ENCODE measurements at places on chromosomes 5 and 9.
A peak's percentile ranks its signal among the peaks of the same experiment; 100 is the strongest.

- no peak for DNase-seq
These were observed 21.7 kb downstream of the SKIC3 start for GRCh38 chr5:95533106-95533505.

DNA sequence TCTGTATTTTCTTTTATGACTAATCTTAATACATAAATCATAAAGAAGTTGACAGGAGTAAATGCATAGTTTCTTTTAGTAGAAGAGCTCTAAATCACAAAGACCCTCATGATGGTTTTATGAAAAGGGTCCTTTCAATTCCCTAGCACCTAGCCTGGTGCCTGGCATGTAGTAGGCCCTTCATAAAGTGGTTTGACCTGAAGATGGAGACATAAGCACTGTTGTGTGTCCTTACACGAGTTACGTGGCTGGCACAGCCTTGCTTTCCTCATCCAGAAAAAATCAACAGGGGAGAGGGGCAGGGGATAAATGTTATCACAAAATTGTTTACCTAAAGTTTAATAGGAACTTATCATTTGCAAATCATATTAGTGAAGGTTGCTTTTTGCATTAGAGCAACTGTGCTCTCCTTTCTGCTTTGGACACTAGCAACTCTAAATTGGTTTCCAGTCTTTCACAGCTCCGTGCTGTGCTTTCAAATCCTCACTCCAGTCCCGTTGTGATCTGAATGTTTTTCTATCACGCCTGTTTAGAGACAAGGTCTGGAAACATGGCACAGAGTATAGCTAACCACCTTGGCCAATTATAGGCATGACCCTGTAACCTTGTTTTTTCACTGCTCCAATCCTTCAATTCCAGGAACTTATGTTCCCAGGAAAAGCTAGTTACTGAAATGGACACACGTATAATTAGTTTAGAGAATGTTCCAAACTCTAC lies 55.7 kb downstream of the ARL15 start:
- no peak for DNase-seq

- DNase-seq = no peak
These were observed 3.8 kb downstream of the GPR150 start for GRCh38 chr5:95623706-95624105.

DNA sequence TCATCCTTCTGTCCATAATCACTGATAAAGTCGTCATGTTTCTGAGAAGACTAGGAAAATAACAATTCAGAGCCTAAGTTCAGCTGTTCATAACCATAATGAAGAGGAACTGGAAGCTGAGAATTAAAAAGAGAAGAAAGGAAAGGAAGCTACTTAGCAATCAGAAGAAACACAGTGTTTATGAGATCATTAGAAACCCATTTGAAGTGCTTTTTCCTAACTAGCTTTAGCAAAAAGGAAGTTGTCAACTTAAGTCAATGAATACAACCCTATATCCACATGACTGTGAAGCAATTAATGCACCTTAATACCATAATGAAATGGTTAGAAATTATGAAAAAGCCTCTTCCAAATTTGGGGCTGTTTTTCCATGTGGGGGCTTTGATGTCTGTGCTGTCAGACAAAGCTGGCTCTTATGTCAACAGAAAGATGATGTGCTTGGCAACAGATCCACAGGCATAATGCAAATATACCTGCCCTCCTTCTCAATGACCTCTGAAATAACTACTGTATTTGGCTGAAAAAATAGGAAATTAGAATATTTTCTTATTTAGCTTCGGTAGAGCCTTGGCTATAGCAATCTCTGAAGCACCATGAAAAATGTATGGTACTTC lies 463.5 kb downstream of the RASEF start:
- DNase-seq = no peak

DNA sequence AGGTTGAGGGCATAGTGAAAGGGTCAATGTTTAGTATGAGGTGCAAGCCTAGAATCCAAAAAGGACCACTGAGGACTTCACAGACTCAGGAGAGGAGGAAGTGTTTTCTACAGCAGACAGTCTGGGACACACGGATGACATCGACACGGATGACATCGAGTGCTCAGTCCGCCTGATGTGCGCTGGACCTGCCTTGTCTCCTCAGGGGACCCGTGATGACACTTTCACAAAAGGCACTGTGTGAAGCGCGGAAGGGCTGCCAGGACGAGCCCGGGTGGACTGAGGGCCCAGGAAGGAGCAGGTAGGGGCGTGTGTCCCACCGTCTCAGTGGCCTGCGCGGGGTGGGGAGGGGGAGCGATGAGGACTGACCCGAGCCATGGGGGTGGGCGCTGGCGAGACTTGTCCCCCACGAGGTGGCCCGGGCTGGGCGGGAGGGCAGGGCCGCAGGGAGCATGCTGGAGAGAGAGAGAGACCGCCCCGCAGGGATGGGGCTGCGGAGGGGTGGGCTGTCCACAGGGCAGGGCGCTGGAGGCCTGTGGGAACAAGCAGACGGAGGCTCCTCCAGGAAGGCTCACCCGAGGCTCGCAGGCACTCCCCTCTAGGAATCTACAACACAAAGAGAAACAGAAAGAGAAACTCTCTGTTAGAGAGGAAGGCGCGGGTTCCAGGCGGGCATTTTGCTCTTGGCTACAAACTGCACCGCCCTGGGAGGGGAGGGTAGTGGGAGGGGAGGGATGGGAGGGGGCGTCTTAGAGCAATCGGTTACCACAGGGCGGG lies 54.9 kb downstream of the USP20 start:
- peak; percentile 66 for DNase-seq

- DNase-seq = no peak
These were observed 79.2 kb downstream of the AGTPBP1 start for GRCh38 chr9:85662573-85662972.

GRCh38 chr5:71969460-71969859 lies 137.8 kb upstream of the MAP1B start:
- no peak for DNase-seq

- DNase-seq = no peak
These were observed 16.2 kb upstream of the MAT2B start for GRCh38 chr5:163489055-163489744.

Data from stimulated activated CD4-positive, alpha-beta T cell treated with anti-CD3 and anti-CD28 coated beads, TNF-alpha, amount 100 ng/mL, for 4 hours (primary cell).